ENCODE measurements at places on chromosomes 6 and 20. TPM values are rescaled to one million over a fixed set of nuclear protein-coding genes. Genes with fewer than 3 reads are reported as not detected.

GRCh38 chr6:79737172-79737571 is 106.0 kb downstream of the SH3BGRL2 start:
- no peak for DNase-seq

- DNase-seq = no peak
Observed at GRCh38 chr20:53061192-53062108, 89.3 kb downstream of the TSHZ2 start.

DNA sequence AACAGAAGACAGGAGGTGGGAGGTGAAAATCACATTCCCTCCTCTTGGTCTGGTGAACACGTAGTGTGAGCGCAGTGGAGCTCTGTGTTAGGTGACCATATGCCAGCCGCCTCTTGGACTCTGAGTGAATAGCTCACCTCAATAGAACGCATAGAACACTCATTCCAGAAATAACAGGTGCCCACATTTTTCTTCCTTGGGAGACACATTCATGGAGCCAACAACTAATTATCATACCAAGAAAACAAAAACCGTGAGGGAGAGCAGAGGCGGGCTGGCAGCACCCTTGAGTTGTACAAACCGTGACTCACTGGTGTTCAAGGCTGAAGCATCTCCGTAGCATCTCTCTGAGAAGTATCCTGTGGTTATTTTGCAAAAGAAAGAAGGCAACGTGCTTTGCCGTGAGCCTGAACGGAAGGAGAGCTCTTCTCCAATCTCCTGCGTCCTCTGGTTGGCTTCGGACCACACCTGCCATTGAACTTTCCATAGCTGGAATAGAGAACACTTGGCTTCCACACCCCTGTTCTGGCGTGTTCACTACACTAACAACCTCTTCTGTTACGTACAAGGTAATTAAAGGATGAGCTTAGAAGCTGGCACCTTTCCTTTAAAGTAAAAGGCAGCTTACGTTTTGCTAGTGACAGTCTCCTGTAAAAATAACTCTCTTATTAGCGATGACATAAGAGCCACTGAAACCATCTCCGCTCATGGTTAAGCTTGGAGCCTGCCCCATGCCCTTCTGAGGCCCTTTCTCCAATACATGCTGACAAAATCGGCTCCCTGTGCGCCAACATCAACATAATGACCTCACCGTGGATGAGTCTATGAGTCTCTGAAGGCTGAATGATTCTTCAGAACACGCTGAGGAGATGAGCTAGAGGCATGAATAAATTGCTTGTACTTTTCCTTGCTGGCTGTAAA is 30.2 kb upstream of the SGK1 start:
- DNase-seq = no peak

Gene FILIP1
- 34.5 TPM for polyA plus RNA-seq

Measured in left lung (tissue), 14 donors.